Fibroblast of skin of back (primary cell): ENCODE measurements at places on chromosomes 3 and 15.

DNA sequence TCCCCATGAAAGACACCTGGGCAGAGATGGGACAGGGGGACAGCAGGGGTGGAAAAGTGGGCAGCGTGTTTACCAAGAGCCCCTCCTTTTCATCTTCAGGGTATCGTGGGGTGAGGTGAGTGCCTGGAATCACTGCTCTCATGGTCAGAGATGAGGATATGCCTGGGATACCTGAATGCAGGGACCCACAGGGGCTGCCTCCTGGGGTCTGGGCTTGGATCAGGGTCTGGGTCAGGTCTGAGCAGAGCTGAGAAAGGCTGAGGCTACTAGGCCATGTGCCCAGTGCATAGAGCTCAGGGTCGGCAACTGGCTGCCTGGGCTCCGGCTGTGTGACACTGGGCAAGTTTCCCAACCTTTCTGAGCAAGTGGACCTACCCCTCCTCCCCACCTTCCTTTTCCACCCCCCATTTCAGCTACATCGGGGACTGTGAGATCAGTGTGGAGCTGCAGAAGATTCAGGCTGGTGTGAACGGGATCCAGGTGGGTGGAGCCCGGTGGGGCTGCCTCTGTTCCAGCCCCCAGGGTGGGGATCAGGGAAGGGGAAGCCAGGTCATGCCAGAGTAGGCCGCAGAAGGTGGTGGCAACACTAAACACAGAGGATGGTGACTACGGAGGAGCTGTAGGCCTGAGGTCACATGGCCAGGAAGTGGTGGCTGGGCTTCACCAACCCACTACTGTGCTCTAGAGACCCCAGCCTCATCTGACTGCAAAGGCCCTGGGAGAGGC lies 24.5 kb downstream of the ESYT3 start:
- DNase-seq: no peak

- DNase-seq: peak; percentile 50
Measured at GRCh38 chr15:74799856-74800558, 12.6 kb upstream of the LMAN1L start.

- DNase-seq: no peak
Measured at GRCh38 chr15:94238539-94239118, 7.3 kb downstream of the MCTP2 start.

DNA sequence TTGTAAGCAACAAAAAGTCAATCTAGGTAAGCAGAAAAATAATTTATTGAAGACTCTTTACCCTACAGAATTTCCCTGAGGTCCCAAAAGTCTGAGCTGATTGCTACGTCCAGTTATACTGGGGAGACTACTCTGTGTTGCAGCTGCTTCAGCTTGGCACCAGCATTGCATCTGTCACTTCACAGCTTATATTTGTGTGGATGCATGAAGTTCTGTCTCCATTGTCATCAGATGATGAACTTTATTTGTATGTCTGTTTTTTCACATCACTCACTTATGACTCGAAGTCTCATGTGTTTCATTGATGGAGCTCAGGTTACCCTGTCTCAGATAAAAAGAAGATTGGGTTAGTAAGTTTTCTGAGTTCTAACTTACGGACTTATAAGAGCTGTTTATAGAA lies 75.3 kb upstream of the LRRFIP2 start:
- no peak for DNase-seq

GRCh38 chr15:34709866-34710265 lies 44.9 kb downstream of the GJD2 start:
- DNase-seq: peak; percentile 61

GRCh38 chr3:128296469-128297251 lies 143.4 kb downstream of the EEFSEC start:
- no peak for DNase-seq

DNA sequence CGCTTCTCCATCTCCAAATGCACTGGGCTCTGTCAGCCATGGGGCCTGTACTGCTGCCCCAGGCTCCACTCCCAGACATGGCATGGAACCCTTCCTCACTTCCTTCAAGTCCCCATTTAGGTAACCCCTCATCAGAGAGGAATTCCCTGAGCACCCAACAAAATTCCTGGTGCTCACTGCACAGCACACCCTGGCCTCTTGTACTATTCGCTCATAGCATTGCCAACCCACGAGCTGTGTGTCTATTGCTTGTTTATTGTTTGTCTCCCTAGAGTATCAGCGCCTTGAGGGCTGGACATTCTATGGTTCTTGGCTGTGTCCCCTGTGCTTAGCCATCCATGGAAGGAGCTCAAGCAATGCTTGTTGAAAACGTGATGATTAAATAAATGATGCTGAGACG lies 46.1 kb upstream of the SLCO2A1 start:
- no peak for DNase-seq
